ENCODE measurements at places on chromosomes 3 and 15.

DNA sequence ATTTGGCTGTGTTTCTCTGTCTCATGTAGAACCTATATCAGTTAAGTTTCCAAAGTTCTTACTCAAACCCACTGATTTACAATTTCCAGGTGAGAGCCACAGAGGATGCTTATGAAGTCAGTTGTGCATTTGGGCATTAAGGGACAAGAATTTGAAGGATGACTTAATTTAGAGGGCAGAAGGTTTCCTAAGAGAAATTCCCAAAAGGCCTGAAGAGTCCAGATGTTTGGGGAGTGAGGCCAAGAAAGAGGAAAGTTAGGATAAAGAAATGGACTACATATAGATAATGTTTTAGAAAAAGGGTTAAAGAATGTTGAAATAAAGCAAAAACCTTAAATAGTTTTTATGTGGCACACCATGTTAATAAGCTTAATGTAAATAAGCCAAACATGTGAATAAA, 338.7 kb upstream of the GRM7 start:
- DNase-seq: no peak

DNA sequence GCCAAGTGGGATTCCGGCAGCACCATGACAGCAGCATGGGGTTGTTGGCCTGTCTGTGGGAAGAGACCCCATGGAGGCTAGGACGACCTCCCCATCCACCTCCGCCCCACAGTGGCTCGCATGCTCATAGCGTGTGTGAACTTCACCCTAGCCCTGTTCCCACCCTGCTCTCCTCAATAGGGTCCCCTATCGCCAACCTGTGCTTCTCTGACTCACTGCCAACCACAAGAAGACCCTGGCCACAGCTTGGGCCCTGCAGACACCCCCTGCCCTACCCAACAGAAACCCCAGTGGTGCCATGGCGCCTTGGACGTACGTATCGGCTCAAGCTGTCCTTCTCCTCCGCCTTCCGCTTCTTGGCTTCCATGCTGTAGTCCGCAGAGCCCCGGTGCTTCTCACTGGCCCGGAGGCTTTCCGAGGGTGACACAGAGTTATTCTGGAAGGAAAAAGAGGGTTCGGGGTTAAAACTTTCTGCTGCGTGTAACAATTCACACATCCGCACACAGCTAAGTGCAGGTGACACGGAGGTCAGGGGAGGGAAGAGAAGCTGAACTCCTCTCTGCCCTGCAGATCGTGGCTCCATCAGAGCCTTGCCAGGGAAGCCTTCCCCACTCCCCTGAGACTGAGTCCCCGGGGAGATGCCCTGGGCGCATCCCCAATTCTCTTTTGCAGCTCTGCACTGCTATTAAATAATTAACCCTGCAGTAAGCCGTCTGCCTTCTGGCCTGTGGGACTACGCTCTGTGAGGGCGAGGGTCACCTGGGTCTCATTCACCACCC, 37.3 kb downstream of the TLE3 start:
- no peak for DNase-seq

- DNase-seq: no peak
Observed at GRCh38 chr3:188310270-188310710, 156.3 kb downstream of the LPP start.

GRCh38 chr3:157313186-157313585, 123.5 kb upstream of the PTX3 start:
- no peak for DNase-seq

- DNase-seq: no peak
Observed at GRCh38 chr3:160635213-160635612, 41.7 kb upstream of the ARL14 start.

- peak; percentile 72 for DNase-seq
Observed at GRCh38 chr15:99476413-99477222, 89.2 kb upstream of the MEF2A start.

- no peak for DNase-seq
Observed at GRCh38 chr3:37793889-37794591, 67.6 kb upstream of the CTDSPL start.

DNA sequence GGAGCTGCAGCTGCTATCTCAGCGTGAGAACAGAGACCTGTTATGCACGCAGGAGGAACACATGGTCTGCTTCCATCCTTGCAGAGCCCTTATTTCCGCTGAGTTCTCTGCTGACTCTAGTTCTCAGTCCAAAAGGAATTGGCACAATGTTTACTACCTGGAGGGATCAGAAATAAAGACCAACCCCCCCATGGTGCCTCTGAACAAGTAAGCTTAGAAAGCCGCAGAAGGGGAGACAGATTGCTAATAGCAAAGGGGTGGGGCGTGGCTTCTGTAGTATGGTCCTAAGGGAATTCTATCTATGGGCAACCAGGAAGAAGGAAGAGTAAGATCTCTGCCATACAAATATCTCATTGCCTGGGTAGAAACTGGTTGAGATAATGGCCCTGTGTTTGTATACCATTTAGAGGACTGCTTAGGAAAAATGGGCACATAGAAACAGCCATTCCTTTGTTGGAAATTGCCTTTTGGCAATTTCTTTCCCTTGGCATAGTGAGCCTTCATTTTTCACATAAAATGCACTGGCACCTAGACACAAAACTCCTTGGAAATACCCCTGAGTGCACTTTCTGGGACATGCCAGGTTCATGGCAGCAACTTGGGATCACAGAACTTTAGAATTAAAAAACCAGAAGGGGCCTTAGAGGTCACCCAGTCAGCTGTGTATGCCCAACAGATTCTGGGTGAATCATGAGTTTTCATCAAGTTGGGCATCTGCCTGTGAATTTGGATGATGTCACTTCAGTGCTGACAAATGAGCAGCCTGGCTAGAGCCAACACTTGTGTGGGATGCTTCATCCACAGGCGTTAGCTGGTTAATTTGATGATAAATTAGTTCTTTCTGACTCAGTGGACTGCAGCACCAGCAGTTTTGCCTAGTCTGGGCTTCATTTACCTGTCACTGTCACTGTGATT, 57.4 kb upstream of the STXBP5L start:
- DNase-seq: no peak

DNA sequence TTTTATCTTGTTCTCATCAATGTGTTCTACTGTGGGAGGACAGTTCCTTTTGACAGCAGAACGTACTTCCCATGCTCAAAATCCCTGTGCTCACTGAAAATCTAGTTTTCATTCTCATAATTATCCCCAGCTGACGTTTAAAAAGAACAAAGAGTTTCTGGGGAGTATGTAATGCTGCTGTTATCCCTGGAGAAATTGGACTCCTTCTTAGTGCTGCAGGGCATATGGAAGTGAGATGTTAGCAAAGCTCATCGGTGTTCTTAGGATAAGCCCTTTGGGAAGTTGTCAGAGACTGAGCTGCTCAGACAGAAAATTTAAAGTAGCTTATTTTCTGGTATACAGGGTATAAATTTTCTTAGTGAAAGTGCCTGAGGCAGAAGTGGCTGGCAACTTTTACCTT, 66.5 kb downstream of the CDAN1 start:
- DNase-seq: no peak

GRCh38 chr3:58659051-58659675, 7.4 kb downstream of the FAM3D start:
- DNase-seq: no peak

DNA sequence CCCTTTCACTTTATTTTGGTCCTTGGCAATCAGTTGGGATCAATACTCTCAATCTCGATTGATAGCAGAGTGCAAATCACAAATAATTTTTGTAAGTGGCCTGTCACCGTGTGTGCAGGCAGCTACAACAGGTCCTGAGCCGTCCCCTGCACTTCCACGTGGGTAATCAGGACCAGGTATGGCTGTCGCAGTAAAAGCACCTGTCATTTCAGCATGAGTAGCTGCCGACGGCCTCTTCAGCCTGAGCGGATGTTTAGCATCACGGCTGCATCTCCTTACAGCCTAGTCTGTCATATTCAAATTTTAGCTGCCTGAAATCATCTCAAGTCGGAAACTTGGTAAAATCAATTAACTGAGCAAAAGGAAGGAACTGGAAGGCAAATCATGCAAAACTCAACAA, 53.0 kb upstream of the FOXP1 start:
- DNase-seq: no peak

- DNase-seq: no peak
Observed at GRCh38 chr3:144128108-144128892, 156.7 kb downstream of the DIPK2A start.

- peak; percentile 31 for DNase-seq
Observed at GRCh38 chr3:10783360-10784351, 32.4 kb upstream of the SLC6A11 start.

DNA sequence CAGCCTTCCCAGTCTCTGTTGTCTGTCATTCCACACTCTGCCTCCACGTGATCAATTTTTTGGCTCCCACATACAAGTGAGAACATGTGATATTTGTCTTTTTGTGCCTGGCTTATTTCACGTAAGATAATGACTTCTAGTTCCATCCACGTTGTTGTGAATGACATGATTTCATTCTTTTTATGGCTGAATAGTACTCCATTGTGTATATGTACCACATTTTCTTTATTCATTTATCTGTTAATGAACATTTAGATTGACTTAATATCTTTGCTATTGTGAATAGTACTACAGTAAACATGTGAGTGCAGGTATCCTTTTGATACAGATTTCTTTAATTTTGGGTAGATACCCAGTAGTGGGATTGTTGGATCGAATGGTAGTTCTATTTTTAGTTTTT, 31.4 kb downstream of the ASB14 start:
- no peak for DNase-seq

DNA sequence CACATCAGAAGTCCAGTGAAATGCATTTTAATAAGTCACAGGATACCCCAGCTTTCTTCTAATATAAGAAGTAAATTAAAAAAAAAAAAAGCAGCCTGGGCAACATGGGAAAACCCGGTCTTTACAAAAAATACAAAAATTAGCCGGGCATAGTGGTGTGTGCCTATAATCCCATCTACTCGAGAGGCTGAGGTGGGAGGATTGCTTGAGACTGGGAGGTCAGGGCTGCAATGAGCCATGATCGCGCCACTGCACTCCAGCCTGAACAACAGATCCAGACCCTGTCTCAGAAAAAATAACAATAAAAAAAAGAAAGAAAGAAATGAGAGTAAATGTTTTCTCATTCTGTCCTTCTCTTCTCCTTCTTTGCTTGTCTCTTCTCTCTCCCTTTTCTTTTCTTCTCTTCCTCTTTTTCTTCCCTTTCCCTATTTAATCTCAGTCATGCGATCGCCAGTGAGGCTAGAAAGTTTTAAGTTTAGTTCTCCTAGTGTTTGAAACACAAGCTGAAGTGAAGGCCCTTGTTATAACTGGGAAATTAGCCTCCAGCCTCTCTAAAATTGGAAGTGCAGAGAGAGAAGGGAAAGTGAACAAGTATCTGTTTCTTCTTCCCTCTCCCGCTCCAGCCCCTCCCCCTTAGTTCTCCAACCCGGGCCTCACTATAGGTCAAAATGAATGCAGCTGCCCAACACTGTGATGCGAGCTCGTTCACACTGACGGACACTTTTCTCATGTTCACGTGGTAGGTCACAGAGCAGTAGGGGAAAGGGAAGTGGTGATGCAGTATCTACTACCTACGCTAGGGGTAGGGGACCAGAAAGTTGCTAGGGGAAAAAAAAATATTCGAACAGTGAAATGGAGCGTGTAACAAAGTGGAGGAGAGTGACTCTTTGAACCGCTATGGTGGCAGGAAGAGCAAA, 23.5 kb upstream of the TSC22D2 start:
- DNase-seq: peak; percentile 49

- no peak for DNase-seq
Observed at GRCh38 chr15:90489514-90489913, 40.2 kb upstream of the CRTC3 start.

DNA sequence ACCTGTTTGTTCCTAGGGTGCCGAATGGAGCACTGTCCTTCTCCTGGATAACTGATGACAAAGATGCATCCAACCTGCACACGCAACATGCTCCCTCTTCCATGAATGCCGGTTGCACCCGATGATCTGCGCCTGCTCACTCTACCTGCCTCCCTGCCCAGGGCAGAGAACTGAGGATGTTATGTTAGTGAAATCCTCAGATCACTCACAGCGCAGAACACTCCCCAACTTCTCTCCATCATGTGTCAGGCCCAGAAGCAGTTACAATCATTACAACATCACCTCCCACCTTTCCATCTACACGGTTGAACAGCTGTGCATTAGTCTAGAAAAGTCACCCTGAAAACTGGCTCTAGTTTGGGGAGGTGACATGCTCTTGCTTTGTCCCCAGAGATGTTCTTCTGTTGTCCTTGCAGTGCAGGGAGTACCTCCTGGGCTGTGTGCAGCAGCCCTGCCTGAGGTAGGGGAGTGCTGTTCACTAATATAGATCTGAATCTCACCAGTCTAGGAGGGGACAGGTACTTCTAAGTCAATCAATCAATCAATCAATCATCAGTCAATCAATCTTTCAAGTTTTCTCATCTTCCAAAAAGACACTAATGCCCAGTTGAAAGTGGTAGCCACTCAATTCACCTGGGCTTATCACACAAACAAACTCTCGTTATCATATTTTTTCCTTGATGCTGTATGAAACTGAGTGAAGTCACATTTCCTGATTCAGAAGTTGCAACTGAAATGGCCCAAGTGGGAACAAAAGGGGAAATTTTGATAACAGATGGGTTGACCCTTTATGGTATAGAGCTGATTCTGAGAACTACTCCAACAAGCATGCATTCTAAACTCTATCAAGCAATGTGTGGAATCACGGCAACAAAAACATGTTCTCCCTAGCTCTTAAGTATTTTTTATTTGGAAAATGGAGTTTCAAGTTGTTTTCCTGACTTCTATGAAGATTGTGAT, 15.4 kb upstream of the ISLR start:
- DNase-seq: no peak

- DNase-seq: no peak
Observed at GRCh38 chr15:89341316-89342005, 6.8 kb upstream of the POLG start.

DNA sequence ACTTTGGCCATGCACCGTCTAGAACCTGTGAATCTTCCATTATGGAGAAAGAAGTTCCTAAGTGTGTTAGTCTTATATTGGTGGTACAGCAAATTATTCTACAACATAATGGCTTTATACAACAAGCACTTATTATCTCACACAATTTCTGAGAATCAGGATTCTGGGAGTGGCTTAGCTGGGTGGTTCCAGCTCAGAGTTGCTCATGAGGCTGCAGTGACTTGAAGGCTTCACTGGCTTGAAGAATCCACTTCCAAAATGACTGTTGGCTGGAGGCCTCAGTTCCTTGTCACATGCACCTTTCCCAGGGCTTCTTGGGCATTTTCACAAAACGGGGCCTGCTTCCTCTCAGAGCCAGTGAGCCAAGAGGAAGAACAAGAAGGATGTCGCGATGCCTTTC, 82.3 kb upstream of the RNF7 start:
- no peak for DNase-seq

DNA sequence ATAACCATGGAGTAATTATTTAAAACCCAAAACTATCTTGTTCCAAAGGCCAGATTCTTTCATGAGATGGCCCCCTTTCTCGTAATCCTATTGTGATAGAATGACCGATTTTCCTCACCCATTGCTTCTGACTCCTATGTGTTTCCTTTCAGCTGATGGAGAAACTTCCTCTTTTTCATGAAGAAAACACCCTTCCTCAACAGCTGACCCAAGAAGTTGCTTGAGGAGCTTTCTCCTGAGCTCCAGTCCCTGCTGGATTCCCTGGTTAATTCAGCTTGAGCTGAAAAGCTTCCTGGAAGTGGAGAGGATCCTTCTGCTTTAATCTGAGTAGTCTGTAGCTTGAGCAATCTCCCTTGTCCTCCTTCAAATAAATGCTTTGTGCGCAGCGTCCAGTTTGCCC, 75.0 kb downstream of the BFSP2 start:
- no peak for DNase-seq
